Stimulated activated naive CD4-positive, alpha-beta T cell (primary cell): ENCODE measurements at places on chromosomes 6 and 20.

- DNase-seq = no peak
Measured at GRCh38 chr6:50724381-50725124, 11.2 kb downstream of the TFAP2D start.

- DNase-seq = no peak
Measured at GRCh38 chr6:130313206-130313605, 52.6 kb upstream of the TMEM200A start.

DNA sequence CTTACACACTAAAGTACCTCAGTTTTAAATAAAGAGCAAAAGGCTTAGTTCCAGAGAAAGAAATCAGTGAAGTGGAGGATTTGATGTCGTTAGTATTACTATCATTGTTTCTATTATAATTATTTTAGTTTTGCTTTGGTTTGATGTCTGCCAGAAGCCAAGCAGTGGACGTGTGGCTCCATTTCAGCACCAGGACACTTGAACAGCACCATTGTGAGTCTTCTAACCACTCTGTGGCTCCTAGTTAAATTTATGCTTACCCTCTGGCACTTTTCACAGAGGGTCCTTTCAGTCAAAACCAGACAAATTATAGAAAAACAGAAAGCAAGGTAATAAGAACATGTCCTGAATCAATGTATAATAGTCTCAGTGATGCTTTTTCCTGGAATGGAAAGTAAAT is 3.4 kb downstream of the COL9A1 start:
- no peak for DNase-seq

DNA sequence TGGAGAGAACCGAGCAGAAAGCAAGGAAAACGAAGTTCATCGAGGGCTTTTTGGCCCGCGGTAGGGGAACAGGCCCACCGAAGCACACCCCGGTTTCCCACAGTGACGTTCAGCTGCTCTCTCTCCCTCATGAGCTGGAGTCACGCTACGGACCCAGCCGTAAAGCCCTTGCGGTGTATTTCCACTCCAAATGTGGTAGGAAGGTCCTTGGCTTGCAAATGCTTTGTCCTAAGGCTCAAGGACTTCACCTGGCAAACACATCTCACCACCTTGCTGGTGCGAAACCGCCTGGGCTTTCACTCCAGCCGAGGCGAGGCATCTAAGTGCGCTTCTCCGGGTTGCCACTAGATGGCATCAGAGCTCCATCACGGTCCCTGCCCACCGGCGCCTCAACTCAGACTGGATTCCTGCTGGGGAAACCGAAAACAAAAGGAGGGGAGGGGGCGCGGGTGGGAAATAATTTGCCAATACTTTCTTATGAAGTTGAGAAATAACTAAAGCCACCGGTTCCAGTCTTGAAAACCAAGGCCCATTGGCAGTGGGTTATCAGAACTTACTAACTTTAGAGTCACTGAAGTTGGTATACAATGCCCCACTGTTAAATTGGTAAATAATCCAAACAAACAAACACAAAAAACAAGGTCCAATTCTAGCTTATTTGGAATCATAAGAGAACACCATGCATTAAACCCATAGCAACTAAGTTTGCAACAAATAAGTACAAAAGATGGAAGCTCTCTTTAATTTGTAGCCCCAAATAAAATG is 13.4 kb upstream of the FOXC1 start:
- DNase-seq = peak; percentile 81

GRCh38 chr6:31901415-31901952 is 402 bp downstream of the ZBTB12 start:
- peak; percentile 68 for DNase-seq

DNA sequence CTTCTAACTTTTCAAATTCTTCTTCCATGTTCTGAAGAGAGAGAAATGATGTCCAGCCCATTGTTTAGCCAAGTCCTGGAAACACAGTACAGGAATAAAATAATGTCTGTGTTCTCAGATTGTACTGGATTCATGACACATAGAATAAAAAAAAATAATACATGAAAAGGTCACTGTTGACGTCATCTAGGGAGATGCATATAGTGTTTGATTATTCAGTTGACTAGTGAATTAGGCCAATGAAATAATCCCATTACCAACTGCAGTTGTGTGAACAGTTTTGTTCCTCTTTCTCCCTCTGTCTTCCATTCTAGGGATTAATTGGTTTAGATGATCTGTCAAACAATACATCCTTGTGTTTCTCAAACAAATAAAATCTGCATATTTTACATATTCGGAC is 222.8 kb downstream of the ALDH8A1 start:
- no peak for DNase-seq

DNA sequence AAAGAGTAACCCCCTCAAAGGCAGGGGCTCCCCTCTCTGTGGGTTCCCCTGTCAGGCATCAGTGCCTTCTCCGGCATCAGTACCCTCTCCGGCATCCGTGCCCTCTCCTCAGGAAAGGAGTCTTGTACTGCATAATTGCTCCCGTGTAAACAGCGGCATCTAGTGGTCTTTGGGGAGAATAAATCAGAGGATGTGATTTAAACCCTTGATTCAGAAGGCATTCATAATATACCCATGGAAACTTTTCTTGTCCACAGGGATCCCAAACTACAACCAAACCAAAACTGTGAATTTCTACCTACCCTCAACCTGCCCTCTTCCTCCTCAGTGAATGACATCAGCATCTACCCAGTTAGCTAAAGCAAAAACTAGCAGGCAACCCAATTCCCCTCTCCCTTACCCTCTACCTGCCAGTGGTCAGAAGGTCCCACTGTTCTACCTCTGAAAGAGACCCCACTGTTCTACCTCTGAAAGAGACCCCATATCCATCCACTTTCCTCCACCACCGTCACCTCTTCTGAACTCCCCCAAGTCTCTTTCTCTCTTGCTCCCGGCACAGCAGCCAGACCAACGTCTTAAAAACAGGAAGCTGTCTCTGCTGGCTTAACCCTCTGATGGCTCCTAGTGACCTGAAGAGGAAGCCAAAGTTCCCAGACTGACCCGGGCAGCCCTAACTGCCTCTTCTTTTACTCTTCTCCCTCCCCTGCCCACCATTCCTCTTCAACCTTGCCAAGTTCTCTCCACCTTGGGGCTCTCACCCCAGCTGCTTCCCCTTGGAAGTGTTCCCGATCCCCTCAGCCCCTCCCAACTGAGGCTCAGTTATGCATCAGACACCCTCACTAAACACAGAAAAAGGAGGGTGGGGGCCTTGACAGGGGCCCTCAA is 27.2 kb downstream of the UBE2V1 start:
- DNase-seq = peak; percentile 9

DNA sequence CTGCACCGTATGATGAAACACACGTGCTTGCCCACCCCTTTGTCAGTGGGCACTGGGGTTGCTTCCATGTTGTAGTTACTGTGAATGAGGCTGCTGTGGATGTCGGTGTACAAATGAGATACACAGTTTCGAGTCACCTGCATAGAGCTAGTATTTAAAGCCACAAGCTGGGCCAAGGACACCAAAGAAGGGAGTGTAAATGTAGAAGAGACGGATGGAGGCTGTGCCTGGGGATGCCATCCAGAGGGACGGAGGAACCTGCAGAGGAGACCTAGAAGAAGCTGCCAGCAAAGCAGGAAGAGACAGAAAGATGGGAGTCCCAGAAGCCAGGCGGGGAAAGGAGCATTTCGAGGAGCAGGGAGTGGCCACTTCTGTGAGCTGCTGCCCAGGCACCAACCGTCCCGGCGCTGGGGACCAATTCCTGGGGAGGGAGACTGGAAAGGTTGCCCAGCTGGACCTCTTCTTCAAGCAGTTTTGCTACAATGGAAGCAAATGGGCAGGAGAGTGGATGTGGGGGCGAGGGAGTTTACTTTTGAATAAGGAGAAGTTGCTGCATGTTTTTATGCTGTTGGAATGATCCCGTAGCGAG is 339.3 kb downstream of the ZFAND3 start:
- DNase-seq = no peak

DNA sequence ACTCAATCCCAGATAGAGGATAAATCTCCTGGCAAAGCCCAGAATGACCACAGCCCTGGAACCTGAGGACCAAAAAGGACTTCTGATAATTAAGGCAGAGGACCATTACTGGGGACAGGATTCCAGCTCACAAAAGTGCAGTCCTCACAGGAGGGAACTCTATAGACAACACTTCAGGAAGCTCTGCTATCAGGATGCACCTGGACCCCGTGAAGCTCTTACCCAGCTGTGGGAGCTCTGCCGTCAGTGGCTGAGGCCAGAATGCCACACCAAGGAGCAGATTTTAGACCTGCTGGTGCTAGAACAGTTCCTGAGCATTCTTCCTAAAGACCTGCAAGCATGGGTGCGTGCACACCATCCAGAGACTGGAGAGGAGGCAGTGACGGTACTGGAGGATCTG is 992 bp downstream of the ZSCAN16 start:
- peak; percentile 15 for DNase-seq

GRCh38 chr6:115954740-115955139 is 106.0 kb downstream of the FRK start:
- DNase-seq = no peak

GRCh38 chr6:134063966-134064445 is 11.6 kb upstream of the SLC2A12 start:
- DNase-seq = peak; percentile 71

DNA sequence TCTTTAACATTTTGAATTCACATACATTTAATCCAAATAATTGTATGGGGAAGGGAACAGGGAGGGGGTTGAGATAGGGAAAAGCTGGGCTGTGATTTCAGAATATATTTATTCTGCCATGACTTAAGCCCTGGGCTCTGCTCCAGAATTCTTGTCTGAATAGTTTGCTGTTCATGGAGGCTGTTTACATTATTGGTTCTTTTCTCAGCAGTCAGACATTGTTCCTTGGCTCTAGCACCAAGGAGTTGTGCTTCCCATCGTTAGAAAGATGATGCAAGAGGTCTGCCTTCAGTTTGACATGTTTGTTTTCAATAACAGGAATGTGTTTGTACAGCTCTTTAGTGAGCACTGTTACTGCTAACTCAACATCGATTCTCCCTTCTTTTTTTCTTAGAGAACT is 198.8 kb upstream of the CDYL start:
- DNase-seq = no peak

DNA sequence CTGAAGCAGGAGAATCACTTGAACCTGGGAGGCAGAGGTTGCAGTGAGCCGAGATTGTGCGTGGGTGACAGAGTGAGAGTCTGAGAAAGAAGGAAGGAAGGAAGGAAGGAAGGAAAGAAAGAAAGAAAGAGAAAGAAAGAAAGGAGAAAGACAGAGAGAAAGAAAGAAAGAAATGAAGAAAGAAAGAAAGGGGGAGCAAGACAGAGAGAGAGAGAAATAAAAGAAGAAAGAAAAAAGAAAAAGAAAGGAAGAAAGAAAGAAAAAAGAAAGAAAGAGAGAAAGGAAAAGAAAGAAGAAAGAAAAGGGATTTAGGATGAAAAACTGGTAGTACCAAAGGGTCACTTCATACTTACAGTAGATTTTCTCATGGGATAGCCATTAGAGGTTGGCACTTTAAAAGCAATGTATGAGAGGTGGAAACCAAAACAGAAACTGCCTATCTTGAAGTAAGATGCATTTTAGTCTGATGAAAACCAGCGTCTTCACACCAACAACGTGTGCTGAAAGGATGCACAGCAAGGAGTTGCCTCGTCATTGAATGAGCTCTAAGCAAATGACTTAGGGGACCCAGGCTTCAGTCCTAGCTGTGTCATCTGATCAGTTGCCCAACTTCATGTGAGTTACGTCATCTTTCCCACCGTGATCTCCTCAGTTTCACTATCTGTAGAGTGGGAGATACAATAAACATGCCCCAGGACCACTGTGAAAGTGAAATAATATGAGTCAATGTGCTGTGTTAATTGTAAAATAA is 133.9 kb upstream of the NEDD9 start:
- no peak for DNase-seq

DNA sequence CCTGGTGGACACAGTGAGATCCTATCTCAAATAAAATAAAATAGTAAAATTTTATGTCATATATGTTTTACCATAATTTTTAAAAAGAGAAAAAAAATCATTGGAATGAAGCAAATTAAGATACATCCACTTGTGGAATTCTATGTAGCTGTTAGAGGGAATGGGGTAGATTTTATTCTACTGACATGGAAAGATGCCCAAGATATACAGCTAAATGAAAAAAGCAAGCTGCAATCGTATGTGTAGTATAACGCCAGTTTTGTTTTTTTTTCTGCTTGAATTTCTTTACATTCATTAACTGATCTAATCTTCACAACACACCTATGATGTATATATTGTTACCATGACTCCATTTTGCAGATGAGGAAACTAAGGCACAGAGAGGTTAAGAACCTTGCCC is 23.4 kb upstream of the RANBP9 start:
- no peak for DNase-seq

DNA sequence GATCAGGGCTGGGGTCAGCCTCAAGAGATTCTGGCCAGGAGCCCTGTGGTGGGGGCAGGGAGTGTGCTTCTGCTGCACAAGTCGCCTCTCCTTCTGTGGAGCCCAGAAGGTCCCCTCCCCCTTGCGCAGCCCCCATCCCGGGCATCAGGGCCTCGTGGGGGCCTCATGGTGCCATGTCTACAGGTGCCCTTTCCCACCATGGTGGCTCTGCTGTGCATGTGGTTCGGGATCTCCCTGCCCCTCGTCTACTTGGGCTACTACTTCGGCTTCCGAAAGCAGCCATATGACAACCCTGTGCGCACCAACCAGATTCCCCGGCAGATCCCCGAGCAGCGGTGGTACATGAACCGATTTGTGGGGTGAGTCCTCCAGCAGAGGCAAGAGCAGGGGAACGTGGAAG is 48.1 kb downstream of the TM9SF4 start:
- DNase-seq = no peak

DNA sequence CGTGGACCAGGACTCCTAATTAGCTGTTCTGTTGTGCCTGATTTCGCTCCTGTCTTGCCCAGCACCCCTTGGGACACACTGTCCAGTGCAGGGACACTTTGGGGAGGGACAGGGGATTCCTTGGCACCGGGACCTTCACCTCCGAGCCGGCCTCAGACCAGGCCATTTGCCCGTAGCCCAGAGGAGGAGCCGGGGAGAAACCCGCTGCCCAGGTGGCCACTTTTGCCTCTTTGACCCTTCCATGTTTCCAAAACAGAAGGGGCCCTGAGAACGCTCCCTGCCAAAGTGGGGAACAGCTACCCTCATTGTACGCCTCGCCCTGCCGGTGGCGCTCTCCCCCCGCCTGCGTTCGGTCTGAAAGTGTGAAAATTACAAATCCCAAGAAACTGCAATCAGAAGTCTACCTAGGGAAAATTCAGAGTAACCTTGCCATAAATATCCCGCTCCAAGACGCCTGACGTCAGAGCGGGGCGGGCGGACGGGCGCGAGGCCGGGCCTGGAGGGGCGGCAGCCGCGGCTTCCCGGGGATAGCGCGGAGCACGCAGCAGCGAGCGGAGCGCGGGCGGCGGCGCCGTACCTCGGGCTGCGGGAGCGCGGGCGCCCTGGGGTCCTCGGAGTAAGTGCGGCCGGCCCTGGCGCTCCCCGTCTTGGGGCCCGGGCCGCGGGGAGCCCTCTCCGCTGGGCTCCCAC is at the start of gene DAAM2:
Gene DAAM2 (plus strand): TSS at position 527 of the 690 bp plus-strand sequence. CDS start 63,927 bp downstream, outside the sequence.
- no peak for DNase-seq

GRCh38 chr6:17602888-17603287 is 2.8 kb downstream of the FAM8A1 start:
- no peak for DNase-seq
